ENCODE measurements at places on chromosomes 6 and 20.

DNA sequence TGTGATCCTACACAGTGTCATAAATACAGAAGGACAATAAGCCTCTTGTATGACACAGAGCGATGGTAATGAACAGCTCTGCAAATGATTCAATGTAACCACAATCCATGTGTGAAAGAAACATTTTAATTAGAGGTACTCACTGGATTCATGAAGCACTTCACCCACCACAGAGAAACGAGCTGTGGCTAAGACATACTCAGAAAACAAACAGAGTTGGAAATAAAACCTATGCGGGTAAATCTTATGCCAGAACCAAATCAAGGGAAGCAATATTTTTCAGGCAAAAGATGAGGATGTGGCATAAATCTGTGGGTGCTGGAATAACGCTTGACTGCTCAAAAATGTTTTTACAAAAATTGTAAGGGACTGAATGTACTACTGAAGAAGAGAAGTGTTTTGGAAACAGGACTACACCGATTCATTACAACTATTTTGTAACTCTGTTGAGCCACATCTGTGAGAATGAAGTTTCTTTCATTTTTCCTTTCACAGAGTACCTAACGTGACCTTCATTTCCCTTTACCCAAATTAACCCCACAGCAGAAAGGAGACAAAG, 112.1 kb downstream of the WDR27 start:
- no peak for DNase-seq

GRCh38 chr6:12666886-12667285, 49.7 kb upstream of the PHACTR1 start:
- DNase-seq, result no peak

DNA sequence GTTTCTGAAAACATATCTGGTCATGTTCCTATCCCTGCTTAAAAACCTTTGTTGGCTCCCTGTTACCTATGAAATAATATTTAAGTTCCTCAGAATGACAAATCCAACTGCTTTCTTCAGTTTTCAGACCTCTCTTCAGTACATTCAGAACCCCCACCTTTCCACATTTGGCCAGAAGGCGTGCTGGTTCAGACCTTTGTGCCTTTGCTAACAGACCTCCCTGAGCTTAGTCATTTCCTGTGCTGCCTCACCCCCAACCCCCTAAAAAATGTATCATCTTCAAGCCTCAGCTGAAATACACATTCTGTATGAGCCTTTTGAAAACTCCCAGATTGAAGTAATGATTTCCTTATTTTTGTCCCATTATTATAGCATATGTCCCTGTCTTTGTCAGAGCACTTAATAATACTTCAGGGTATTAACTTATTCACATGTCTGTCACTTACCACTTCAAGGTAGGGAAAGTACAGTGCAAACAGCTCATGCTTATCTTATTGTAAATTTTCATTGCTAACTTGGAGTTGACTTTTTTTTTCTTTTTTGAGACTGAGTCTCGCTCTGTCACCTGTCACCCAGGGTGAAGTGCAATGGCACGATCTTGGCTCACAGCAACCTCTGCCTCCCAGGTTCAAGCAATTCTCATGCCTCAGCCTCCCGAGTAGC, 19.7 kb downstream of the FAM217A start:
- DNase-seq, result peak; percentile 37

GRCh38 chr20:36336954-36337704, 31.0 kb downstream of the DLGAP4 start:
- DNase-seq, result no peak

DNA sequence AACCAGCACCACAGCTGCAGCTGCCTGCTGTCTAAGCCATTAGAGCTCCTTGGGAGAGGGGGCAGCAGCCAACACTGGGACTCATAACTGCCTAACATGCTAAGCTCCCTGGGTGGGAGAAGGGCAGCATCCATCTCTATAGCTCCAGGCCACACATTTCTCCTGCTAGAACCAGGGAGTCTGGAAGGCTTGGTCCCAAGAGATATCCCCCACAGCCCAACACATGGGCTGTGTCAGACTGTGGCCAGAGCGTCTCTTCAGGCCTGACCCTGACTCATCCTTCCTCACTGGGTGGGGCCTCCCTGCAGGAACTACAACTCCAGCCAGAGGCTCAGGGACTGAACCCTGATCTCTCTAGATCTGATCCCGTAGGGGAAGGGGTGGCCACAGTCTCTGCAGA, 411.1 kb downstream of the HDGFL1 start:
- DNase-seq, result no peak
